Stimulated activated naive CD4-positive, alpha-beta T cell (primary cell): ENCODE measurements at places on chromosomes 5 and 9.

GRCh38 chr5:121962347-121962670 is 534 bp downstream of the SRFBP1 start:
- DNase-seq, result no peak

DNA sequence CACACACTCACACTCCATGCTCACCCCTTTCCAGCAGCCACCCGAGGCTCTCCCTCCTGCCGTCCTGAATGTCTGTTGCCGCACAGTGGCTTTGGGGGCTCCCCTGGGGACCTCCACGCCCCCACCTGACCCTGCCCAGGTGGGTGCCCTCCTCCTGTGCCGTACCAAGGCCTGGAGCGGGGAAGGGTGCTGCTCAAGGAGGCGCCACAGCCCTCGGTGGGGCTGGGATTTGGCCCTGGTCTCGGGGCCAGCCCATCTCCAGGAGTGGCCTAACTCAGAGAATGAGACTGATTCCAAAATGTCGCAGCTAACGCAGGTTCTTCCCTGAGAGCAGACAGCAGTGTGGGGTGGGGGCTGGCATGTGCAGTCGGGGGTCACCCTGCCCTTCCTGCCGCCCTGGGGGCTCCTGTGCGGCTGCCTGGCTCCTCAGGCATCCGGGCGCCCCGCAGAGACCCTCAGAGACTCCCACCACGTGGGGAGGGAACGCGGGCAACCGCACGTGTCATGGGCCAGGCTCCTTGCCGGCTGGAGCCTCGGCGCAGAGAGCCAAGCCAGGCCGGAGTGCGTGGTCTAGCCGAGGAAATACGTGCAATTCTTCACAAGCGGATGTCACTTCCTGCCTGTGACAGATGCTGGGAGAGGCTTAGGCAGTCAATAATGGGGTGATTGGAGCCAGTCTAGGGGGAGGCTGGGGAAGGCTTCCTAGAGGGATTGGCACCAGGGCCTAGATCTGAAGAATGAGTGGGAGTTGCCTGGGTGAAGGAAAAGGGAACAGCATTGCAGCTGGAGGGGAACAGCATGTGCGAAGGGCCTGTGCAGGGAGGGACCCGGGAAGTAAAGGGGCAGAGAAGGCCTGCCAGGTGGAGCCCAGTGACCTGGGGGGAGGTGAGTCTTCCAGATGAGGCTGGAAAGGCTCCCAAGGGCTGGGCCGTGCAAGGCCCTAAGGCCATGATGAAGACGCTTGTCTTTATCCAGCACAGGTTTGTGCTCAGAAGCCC is 44.1 kb downstream of the C9orf50 start:
- no peak for DNase-seq

- DNase-seq, result no peak
Measured at GRCh38 chr5:173866858-173867679, 21.1 kb upstream of the CPEB4 start.

DNA sequence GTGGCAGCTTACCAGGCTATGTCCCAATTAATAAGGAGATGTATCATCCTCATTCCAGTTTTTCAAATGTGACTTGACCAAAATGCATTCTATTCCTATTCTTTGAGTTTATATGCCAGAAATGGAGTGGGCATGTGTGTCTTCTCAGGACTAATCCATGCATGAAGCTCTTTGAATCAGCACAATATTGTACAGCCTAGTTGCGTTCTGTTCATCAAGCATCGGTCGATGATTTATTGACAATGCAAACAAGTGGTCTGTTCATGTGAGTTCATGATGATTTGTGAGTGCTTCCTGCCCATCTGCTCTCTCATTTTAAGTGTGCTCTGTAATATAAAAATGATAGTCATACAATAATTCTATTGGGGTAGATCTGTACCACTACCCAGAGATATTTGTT is 48.3 kb downstream of the PALM2AKAP2 start:
- DNase-seq, result no peak
